Left kidney (tissue), 8 donors: ENCODE measurements at places on chromosomes 7 and 10. TPM values are rescaled to one million over a fixed set of nuclear protein-coding genes. Genes with fewer than 3 reads are reported as not detected.

The SUV39H2 gene
- polyA plus RNA-seq = 30.1 TPM

The TFEC gene
- 37.8 TPM for polyA plus RNA-seq

The BTBD16 gene
- 1.4 TPM for polyA plus RNA-seq

The MYPN gene
- 0.03 TPM for polyA plus RNA-seq

The ANKRD30A gene
- polyA plus RNA-seq = not detected

The BMPR1A gene
- 84.9 TPM for polyA plus RNA-seq

- peak; percentile 95 for DNase-seq
Observed at GRCh38 chr7:128739048-128739962, at the start of gene CALU. TSS of gene CALU (plus strand) at chr7:128739359. CDS start at chr7:128748584, 9,225 bp downstream.

GRCh38 chr10:14519785-14520184 lies 189.1 kb upstream of the FRMD4A start:
- no peak for DNase-seq

DNA sequence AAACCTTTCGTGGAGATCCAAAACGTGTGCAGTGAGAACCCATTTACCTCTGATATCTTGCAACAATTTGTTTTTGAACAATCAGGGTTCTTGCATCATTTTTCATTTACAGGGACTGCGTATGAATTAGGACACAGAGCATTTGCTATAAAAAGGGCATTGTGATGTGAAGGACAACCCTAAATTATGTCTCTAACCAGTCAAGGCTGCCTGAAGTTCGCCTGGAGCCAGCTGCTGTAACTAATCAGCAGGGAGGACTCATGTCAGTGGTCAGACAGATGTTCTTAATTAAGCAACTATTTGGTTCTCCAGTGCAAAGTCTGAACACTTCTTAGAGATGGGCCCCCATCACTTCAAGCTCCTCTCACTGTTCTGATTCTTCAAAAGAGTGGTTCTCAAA lies 674.8 kb downstream of the KCNMA1 start:
- no peak for DNase-seq

DNA sequence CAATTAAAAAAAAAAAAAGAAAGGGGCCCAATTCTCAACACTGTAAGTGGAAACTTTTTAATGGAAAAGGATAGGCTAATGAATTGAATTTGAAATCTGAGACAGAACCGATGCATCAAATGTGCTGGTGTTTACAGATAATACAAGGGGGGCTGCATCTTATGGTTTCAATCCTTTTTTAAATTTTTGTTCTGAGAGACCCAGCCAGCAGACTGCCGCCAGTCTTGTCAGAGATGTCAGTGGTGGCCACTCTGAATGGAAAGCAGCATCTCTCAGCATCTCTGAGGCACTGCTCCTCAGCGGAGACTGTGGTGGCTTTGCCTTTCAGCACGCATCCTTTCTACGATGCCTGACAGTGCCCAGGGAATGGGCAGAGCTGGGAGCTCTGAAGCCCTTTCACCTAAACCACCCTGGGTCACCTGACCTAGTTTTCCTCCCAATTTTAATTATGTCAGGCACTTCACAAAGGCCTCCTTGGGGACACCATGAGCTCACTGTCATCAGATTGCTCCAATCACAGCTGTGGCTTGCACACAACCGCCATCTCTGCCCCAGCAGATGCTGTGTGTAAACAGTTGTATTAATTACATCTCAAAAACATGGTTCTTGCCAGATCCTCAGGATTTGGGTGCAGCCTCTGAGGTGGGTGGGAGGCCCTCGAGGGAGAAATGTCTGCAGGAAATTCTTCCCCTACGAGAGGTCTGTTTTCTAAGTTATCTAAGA lies 81.2 kb downstream of the EGFR start:
- no peak for DNase-seq

DNA sequence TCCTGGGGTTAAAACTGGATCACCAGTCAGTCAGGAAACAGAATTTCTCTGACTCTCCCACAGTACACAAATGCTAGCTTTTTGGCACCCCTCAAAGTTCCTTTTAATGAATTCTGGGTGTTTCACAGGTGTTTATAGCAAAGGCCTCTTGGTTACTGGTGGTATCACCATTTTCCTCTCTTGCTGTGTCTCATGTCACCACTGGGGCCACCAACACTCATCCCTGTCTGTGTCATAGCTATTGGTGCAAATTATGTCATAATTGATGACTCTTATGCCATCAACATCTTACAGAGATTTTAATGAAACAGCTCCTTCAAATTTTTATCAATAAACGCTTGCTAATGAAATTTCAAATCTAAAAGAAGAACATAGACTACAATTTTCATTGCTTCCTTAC lies 27.7 kb upstream of the OSBPL3 start:
- no peak for DNase-seq

DNA sequence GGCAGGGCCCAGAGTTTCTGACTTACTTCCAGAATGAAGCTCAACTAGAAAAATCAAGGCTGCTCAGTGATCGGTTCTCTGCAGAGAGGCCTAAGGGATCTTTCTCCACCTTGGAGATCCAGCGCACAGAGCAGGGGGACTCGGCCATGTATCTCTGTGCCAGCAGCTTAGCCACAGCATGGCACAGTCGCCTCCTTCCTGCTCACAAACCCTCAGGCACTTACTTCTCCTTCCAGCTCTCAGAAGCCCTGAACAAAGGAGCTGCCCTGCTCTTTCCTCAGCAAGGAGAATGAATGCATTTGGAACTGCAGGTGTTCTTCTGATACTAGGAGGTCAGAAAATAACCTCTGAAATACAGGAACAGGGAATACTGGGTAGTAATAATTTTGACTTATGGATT lies 219.7 kb upstream of the PRSS1 start:
- no peak for DNase-seq

DNA sequence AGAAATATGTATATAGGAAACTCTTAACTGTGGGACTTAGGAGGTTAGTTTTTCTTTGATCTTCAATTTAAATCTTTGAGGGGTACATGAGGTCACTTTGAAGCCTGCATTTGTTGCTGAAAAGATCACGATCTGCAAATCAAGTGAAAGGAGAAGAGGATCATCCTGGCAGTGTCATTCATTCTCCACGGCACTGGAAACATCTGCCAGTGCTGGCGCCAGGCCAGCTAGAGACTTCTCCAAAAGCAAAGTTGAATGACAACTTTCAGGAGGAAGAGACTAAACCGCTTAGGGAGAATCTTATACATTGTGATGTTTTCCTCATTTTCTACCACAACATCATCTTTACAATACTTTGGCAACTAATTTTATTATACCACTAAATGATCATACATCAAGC lies 42.5 kb downstream of the MRC1 start:
- no peak for DNase-seq

- no peak for DNase-seq
Observed at GRCh38 chr7:27345164-27345887, 102.7 kb downstream of the EVX1 start.

DNA sequence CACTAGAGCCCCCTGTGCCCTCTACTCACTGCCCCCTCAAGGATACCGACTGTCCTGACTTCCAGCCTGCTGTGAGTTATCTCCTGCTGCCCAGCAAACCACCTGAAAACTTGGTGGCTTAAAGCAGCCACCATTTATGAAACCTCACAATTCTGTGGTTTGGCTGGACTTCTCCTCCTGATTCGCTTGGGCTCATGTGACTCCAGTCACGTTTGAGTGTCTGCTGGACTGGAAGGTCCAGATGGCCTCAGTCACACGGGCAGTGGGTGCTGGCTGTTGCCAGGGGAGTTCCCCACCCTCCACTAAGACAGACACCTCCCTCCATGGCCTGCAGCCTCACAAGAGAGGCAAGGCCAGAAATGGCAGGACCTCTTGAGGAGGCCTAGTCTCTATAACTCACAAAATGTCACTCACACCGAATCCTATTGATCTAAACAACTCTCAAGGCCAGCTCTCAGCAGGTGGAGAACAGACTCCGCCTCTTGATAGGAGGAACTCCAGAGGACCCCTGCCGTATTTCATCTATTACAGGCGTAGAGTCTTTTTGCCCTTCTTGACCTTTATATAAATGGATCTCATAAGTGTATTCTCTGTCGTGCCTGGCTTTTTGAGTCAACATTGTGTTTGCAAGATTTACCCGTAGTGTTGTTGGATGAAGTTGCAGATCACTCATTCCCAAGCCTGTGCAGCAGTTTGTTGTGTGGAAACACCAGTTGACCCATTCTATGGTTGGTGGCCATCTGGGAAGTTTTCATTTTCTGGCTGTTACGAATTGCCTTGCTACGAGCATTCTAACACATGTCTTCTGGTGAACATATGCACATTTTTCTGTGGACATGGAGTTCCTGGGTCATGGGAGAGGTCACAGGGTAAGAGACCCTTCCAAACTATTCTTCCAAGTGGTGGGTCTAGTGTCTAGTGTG lies 48.3 kb downstream of the ZMIZ1 start:
- DNase-seq = no peak

- no peak for DNase-seq
Observed at GRCh38 chr10:24119896-24120295, 89.0 kb upstream of the KIAA1217 start.
